Fibroblast of skin of left biceps (primary cell): ENCODE measurements at places on chromosomes 1 and 21.

GRCh38 chr1:150083907-150084306 is 16.3 kb downstream of the VPS45 start:
- DNase-seq, result no peak

DNA sequence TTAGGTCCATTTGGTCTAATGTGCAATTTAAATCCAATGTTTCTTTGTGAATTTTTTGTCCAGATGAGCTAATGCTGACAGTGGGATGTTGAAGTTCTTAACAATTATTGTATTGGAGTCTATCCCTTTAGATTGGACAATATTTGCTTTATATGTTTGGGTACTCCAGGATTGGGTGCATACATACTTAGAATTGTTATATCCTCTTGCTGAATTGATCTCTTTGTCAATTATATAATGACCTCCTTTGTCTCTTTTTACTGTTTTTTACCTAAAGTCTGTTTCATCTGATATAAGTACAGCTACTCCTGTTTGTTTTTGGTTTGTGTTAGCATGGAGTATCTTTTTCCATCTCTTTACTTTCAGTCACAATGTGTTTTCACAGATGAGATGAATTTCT is 22.2 kb downstream of the CD55 start:
- no peak for DNase-seq

- no peak for DNase-seq
Observed at GRCh38 chr1:40956407-40956806, 23.1 kb upstream of the CTPS1 start.

GRCh38 chr1:184503221-184503749 is 116.5 kb downstream of the C1orf21 start:
- DNase-seq, result no peak

DNA sequence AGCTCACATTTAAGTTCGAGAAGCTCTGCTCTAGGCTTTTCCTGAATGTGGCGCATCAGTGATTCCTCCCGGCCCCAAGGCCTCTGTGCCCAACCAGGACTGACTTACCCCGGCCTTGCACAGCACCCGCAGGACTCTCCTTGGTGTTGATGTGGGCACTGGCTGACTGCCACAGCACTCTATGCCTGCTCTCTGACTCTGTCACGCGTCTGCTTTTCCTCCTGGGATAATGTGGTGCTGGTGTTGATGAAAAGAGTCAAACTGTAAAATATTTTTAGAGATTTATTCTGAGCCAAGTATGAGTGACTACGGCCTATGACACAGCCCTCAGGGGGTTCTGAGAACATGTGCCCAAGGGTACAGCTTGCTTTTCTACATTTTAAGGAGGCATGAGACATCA is 15.5 kb upstream of the SLC2A5 start:
- DNase-seq, result no peak

DNA sequence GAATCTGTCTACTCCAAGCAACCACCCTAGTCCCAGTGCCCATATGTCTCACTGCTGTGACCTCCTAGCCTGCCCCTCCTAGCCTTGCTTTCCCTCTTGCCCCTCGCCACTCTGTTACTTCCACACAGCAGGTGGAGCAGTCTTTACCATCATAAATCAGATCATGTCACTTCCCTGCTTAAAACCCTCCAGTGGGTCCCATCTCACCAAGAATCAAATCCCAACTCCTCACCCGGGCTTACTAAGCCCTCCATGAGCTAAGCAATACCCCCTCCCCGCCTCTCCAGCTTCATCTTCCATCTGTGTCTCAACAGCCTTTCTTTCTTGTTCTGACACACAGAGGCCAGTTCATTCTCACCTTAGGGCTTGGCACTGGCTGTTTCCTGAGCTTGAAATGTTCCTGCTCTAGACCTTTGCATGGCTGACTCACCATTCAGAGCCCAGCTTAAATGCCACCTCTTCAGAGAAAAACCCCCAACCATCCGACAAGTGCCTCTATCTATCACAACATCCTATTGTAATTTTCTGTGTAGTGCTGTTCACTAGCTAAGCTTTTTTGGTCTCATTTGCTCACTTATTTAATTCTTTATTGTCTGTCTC is 22.3 kb downstream of the KNCN start:
- no peak for DNase-seq

- no peak for DNase-seq
Observed at GRCh38 chr1:151867765-151868411, 14.4 kb upstream of the THEM5 start.

DNA sequence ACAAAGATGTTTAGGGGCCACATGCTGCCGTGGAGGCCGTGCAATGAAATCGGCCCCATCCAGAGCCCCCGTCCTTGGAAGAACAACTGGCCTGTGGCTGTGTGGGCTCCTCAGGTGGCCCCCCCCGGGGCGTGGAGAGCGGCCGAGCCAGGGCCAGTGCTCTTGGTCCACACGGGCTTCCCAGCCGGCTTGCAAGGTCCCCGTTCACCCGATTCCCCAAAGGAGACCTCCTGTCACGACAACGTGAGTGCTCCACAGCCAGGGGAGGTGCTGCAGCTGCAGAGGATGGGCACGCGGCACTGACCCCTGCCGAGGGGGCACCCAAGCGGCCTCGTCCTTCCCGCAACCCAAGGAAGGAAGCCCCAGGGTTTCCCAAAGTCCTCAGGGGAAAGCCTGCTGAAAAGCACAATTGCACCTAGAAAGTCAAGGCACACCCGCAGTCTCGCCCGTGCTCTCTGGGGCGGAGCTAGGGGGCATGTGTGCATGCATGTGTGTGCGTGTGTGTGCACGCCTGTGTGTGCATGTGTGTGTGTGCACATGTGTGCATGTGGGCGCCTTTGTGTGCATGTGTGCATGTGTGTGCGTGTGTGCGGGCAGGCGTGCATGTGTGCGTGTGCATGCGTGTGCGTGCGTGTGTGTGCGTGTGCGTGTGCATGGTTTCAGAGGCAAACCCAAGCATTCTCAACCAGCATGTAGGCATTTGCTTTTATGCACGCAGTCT is 48.2 kb downstream of the SLX9 start:
- DNase-seq, result no peak

- peak; percentile 51 for DNase-seq
Observed at GRCh38 chr1:209835782-209836298, 8.1 kb downstream of the UTP25 start.

DNA sequence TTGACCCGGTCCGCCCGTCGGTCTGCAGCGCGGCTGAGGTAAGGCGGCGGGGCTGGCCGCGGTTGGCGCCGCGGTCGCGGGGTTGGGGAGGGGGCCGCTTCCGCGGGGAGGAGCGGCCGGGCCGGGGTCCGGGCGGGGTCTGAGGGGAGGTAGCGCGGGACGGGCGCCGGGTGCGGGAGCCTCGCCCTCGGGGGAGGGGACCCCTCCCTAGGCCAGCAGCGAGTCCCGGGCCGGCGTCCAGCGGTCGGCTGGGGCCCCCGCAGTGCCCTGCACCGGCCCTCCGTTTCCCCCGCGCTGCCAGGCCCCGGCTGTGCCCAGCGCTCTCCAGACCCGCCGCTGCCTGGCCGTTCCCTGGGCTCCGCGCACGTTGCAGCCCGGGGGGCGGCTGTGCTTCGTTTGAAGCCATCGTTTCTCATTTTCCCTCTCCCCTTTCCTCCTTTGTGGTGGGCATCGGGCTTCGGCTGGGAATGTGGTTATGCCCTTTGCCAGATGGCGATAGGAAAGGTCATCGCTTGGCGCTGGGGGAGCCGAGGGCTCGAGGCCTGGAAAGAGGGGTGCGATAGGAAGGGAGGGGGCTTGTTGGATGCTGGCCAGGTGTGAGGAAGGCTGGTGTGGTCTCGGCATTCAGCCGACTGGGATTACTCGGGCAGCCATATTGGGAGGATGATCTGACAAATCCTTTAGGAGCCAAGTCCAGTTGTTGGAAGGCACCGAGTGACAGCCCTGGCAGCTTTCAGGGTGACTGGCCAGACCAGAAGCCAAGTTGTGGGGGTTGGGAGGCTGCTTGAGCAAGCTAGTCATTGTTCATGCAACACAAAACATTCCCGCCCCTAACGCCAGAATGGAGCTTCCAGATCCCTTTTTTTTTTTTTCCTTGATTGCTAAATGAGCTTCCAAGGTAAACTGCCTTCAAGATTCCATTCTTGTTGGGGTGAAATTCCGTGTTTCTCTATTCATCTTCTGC is 753 bp downstream of the KIF1B start:
- peak; percentile 59 for DNase-seq

- no peak for DNase-seq
Observed at GRCh38 chr1:28411656-28412055, 42.1 kb downstream of the PHACTR4 start.

DNA sequence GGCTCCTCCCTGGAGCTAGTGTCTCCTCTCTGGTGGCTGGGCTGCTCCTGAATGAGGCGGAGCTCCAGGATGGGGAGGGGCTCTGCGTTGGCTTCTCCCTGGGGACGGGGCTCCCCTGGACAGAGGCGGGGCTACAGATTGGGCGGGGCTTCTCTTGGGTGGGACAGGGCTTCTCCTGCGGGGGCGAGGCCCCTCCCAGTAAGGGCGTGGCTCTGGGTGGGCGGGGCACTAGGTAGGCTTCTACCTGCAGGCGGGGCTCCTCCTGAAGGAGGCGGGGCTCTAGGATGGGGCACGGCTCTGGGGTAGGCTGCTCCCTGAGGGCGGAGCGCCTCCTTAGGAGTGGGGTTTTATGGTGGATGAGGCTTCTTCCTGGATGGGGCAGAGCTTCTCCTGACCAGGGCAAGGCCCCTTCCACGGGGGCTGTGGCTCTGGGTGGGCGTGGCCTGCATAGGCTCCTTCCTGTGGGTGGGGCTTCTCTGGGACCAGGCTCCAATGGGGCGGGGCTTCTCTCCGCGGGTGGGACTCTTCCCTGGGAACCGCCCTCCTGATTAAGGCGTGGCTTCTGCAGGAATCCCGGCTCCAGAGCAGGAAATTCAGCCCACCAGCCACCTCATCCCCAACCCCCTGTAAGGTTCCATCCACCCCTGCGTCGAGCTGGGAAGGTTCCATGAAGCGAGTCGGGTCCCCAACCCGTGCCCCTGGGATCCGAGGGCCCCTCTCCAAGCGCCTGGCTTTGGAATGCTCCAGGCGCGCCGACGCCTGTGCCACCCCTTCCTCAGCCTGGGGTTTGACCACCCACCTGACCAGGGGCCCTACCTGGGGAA is 22.7 kb upstream of the ARF1 start:
- DNase-seq, result no peak

GRCh38 chr1:220819467-220820026 is 32.8 kb downstream of the MTARC1 start:
- no peak for DNase-seq

DNA sequence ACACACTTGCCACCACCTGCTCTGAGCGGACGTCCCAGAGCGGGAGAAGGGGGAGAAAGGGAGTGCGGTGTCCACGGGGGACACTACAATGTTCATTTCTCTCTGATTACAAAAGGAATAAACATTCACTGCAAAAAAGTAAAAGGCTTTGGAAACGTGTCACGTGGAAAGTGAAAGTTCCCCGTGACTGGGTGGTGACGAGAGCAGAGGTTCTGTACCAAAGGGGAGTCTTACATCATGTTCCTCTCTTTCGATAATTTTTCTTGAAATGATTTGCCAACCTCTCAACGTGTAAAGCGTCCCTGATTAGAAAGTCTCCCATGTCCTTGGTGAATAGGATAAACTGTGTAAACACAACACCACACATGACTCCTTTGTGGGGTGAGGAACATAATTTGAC is 22.0 kb upstream of the PRDM15 start:
- DNase-seq, result no peak

DNA sequence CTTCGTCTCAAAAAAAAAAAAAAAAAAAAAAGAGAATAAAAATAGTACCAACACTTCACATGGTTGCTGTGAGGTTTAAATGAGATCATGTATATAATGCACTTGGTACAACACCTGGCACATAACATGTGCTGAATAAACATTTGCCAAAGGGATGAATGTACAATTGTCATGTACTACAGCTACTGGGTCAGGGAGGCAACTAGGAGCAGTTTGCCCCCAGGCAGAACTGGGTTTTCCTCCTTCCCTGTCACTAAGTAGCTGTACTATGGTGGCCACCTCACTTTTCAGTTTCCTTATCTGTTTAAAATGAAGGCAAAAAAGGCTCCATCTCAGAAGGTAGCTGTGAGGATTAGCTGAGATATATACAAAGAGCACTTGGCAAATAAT is 11.5 kb downstream of the AK2 start:
- no peak for DNase-seq

DNA sequence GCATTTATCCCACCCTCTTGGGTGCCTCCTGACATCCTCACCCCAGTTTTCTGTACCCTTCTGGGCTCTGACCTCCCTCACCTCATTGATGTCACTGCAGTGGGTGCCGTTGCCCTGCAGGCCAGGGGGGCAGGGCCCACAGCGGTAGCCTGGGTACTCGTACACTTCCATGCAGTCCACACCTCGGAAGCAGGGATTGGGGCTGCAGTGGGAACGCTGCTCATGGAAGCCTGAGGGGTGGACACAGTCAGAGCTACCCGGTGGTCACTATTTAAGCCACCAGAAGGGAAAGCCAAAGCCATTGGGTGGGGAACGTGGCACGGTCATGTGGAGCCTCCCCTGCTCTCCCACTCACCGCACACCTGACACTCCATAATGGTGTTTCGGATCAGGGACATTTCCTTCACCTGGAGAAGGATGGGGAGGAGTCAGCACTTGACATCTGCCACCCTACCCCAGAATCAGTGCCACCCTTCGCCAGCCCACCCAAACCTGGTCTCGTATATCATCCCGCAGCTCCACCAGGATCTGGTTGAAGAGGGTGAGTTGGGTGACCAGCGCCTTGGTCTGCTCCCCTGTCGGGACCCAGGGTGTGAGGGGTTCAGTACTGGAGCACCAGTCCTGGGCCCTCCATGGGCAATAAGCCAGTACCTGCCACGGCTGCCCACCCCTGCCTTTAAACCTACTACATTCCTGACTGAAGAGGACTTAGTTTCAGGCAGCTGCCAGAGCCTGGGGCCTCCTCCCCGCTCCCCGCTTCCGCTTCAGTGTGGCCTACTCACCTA is 4.8 kb downstream of the THBS3 start:
- DNase-seq, result no peak

- no peak for DNase-seq
Observed at GRCh38 chr1:188708795-188709535, 1768.7 kb downstream of the BRINP3 start.

- DNase-seq, result no peak
Observed at GRCh38 chr1:916173-917075, 7.3 kb upstream of the SAMD11 start.

GRCh38 chr1:226625832-226626576 is 77.4 kb downstream of the STUM start:
- DNase-seq, result no peak

GRCh38 chr1:228219245-228219961 is 11.6 kb downstream of the OBSCN start:
- DNase-seq, result no peak

- DNase-seq, result no peak
Observed at GRCh38 chr21:25324666-25325065, 282.6 kb downstream of the MRPL39 start.

- DNase-seq, result no peak
Observed at GRCh38 chr1:89761901-89762300, 58.9 kb upstream of the LRRC8D start.
